Neural crest cell (in vitro differentiated cells): ENCODE measurements at places on chromosomes 12 and 14. TPM values are rescaled to one million over a fixed set of nuclear protein-coding genes. Genes with fewer than 3 reads are reported as not detected.
A peak's percentile ranks its signal among the peaks of the same experiment; 100 is the strongest.

DNA sequence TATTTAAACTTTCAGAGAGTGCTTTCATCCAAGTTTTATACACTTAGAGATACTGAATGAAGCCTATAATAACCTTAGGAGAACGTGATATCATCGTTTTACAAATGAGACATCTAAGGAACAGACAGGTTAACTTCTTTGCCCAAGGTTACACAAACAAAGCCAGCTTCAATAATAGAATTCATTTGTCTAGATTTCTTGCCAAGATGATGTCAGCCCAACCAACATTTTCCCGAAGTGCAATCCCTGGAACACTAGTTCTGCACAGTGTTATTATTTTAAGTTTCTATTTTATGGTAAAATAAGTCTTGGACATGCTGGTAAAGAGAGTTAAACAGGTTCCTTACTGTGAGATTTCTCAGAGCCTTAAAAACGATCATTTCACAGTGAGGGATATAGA is 174.6 kb downstream of the SLC25A21 start:
- no peak overlapping the region for H3K27ac ChIP-seq
- H3K4me1 ChIP-seq, result no peaks in the 10 kb centered on the region
- no peaks in the 10 kb centered on the region for H3K27me3 ChIP-seq
- H3K36me3 ChIP-seq, result no peaks in the 10 kb centered on the region

Gene SLC17A8
- not detected in 2 replicates for total RNA-seq

Gene EML5
- total RNA-seq, result 1.3 TPM in 2 replicates

GRCh38 chr14:76705214-76705613 is 56.1 kb upstream of the VASH1 start:
- DNase-seq, result no peak
- no peaks in the 10 kb centered on the region for H3K36me3 ChIP-seq
- peaks cover 8% of the 10 kb centered on the region for H3K4me1 ChIP-seq
- H3K4me3 ChIP-seq, result no peak overlapping the region

Gene TRAF3
- 25.8 and 29.4 TPM in 2 replicates for total RNA-seq

Gene KRT6A
- total RNA-seq, result not detected in 2 replicates

DNA sequence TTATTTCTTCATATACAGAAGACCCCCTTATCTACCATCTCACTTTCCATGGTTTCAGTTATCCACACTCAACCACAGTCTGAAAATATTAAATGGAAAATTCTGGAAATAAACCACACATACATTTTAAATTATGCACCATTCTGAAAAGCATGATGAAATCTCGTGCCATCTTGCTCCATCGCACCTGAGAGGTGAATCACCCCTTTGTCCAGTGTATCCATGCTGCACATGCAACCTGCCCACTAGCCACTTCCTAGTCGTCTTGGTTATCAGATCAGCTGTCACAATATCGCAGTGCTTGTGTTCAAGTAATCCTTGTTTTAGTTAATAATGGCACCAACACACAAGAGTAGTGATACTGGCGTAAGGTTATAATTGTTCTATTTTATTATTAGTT is 145.7 kb downstream of the C12orf42 start:
- peaks cover 7% of the 10 kb centered on the region for H3K27me3 ChIP-seq
- H3K4me3 ChIP-seq, result no peak overlapping the region
- DNase-seq, result no peak
- H3K27ac ChIP-seq, result no peak overlapping the region
- no peaks in the 10 kb centered on the region for H3K36me3 ChIP-seq
- H3K4me1 ChIP-seq, result peaks cover 15% of the 10 kb centered on the region

Gene TDP1
- 54.3 and 62.8 TPM in 2 replicates for total RNA-seq

- H3K27ac ChIP-seq, result no peak overlapping the region
- no peak overlapping the region for H3K4me3 ChIP-seq
- H3K36me3 ChIP-seq, result no peaks in the 10 kb centered on the region
- no peaks in the 10 kb centered on the region for H3K27me3 ChIP-seq
- DNase-seq, result no peak
These were observed 454.2 kb downstream of the DPF3 start for GRCh38 chr14:72439707-72440106.

- DNase-seq, result no peak
- no peaks in the 10 kb centered on the region for H3K27me3 ChIP-seq
- H3K4me3 ChIP-seq, result no peak overlapping the region
- H3K4me1 ChIP-seq, result no peaks in the 10 kb centered on the region
These were observed 21.8 kb downstream of the GOLGA3 start for GRCh38 chr12:132806857-132807256.

Gene POTEG
- total RNA-seq, result not detected in 2 replicates

DNA sequence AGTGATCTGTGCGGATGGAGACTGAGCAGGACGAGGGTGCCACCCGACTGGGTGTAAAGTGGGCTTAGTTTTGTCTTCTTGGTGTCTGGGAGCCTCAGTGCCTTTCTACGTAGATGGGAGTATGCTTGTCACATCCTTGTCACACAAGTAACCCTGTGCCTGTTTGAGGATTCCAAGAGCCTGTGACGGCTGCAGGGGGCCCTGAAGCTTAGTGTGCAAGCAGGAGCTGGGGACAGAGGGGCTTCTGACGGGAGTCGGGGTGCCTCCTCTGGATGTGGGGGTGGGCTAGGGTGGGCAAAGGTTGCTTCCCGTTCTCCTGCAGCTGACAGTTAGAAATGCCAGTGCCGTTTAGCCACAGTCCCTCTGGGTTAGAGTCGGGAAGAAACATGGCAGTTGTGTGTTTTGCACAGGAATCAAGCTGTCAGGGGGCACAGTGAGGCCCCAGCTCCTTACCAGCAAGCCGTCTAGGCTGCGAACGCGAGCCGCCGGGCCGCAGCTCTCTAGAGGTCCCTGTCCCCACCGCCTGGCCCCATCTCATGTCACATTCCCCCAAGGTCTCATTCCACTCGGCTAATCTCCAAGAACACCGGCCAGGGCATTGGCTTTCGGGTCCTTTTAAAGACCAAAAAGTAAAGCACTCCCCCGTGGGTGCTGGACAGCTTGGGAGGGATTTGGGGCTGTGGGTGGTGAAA is 7.0 kb downstream of the RTL1 start:
- no peaks in the 10 kb centered on the region for H3K36me3 ChIP-seq
- peaks cover 16% of the 10 kb centered on the region for H3K27me3 ChIP-seq
- H3K27ac ChIP-seq, result peak overlapping the region; percentile 19
- H3K4me3 ChIP-seq, result no peak overlapping the region
- H3K4me1 ChIP-seq, result peaks cover 57% of the 10 kb centered on the region

DNA sequence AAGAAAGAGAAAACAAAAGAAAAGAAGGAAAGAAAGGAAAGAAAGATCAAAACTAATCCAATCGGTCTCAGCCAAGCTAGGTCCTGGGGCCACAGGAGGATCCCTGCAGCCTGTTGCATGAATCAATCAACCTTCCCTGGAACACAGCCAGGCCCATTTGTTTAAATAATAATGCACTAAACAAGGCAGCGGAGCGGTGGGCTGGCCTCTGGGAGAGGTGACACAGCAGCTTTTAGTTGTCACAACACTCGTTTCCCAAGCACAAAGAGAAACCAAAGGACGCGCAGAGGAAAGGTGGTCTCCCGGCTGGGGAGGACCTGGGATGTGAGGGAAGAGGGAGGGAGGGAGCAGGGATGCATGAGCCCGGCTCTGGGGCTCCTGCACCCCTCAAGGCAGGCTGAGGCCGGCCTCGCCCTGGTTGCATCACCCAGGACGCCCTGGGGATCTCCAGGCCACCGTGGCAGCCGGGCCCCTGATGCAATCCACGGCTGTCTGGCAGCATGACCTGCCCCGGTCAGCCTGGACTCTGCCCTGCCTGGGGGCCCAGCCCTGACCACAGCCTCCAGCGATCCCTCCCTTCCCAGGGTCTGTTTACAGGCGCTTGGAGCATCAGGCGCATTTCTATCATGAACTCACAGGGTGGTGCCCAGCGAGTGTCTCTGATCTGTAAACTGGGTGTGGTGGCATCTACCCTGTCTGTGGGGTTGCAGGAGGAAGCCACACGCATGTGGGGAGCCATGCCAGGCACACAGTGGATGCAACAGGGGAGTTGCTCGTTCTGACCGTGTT is 32.5 kb downstream of the MMP17 start:
- DNase-seq, result no peak
- peaks cover 57% of the 10 kb centered on the region for H3K4me1 ChIP-seq
- peak overlapping the region; percentile 86 for H3K27ac ChIP-seq
- H3K36me3 ChIP-seq, result no peaks in the 10 kb centered on the region

DNA sequence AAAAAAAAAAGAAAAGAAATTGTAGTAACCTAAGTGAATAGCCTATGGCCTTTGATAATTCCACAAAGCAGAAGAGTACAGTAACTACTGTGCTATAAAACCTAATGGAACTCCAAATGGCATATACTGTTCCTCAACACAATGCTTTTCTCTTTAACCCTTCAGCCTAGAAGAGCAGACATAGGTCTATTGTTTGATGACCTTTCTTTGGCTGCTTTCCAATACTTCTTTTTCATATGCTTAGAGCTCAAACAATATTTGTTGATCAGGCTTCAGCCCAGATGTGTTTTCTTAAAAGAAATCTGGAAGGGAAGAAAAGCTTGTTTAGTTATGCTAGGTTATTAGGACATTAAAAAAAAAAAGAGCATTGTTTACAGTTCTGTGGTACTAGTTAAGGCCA is 116.4 kb downstream of the NTN4 start:
- no peak overlapping the region for H3K4me3 ChIP-seq
- H3K27ac ChIP-seq, result no peak overlapping the region
- no peaks in the 10 kb centered on the region for H3K4me1 ChIP-seq
- DNase-seq, result no peak

GRCh38 chr14:100077441-100077840 is 12.2 kb downstream of the EVL start:
- no peaks in the 10 kb centered on the region for H3K36me3 ChIP-seq
- no peak for DNase-seq
- no peak overlapping the region for H3K4me3 ChIP-seq
- H3K4me1 ChIP-seq, result peaks cover 53% of the 10 kb centered on the region

DNA sequence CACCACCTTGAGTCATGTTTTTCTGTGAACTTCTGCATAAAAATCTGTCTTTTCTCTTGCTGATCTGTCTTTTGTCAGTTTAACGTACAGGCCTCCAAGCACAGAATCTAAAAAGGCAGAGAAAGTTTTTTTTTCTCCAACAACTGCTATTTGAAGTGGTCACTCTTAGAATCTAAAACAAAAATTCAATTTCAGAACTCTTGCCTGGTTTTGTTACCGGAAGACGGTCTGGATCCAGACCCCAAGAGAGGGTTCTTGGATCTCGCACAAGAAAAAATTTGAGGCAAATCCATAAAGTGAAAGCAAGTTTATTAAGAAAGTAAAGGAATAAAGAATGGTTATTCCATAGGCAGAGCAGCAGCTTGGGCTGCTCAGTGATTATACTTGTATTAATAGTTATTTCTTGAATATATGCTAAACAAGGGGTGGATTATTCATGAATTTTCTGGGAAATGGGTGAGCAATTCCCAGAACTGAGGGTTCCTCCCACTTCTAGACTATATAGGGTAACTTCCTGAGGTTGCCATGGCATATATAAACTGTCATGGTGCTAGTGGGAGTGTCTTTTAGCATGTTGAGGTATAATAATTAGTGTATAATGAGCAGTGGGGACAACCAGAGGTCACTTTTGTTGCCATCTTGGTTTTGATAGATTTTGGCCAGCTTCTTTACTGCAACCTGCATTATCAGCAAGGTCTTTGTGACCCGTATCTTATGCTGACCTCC is 150.0 kb upstream of the PLEKHA5 start:
- H3K27ac ChIP-seq, result no peak overlapping the region
- H3K27me3 ChIP-seq, result no peaks in the 10 kb centered on the region
- no peaks in the 10 kb centered on the region for H3K4me1 ChIP-seq
- no peak for DNase-seq
- no peak overlapping the region for H3K4me3 ChIP-seq
- H3K36me3 ChIP-seq, result peaks cover 15% of the 10 kb centered on the region

Gene RGS6
- 2.8 TPM in 2 replicates for total RNA-seq

Gene KIF5A
- total RNA-seq, result 16.9 and 20.8 TPM in 2 replicates

Gene CCDC38
- 0.18 TPM in 1 of 2 replicates, not detected in the other for total RNA-seq

Gene COCH
- total RNA-seq, result 16.8 and 16.9 TPM in 2 replicates

Gene TMEM132C
- total RNA-seq, result 10.6 and 10.9 TPM in 2 replicates

DNA sequence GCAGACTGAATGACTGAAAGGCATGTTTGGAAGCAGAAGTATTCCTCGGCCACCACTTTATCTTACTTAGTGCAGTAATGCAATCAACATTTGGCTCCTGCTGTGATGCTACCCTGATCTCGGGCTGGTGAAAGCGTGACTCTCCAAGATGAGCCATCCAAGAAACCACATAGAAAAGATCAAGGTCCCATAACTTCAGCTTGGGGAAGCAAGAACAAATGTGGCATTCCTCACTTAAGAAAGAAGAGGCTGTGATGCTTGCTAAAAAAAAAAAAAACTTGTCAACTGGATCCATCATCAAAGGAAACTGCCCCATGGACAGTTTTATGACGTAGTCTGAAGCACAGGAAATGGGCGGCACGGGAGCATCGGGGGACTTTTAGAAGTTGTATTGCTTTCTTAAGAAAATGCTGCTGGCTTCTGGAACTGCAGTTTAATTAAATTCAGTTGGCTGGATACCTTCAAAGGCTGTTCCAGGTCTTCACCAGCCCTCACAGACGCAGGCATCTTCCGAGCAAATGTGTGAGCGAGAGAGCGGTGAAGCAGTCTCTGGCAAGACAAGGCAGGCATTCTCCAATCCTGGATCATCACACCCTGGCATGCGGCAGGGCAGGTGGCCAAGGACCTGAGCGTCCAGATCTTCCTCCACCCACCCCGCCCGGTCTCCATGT is 38.2 kb upstream of the MAP1LC3B2 start:
- DNase-seq, result no peak
- H3K27ac ChIP-seq, result no peak overlapping the region
- H3K27me3 ChIP-seq, result peaks cover 20% of the 10 kb centered on the region
- H3K4me1 ChIP-seq, result peaks cover 28% of the 10 kb centered on the region

Gene GPR84
- not detected in 2 replicates for total RNA-seq

Gene RD3L
- total RNA-seq, result not detected in 2 replicates

DNA sequence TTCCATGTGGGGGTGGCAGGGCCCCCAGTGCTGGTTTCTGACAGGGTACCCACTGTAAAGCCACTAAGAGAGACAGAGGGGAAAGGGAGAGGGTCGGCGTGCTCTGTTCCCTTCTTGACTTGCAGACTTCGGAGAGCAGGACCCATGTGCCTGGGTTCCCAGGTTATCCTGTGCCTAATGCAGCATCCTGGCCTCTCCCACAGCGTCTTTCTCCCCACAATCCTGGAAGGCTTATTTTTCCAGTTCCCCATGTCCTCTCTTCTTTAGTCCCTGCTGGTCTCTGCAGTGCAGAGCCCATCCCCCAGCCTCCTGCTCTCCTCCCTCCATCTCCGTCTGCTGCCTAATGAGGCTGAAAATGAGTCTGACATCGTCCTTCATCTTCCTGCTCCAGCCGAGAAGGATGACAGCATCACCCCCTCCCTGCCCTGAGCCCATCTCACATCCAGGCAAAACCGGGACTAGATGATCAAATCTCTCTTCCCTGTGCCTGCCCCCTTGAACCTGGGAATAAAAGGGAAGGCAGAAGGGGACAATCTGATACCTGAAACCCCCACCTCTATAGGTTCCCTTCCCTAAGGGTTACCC is 15.1 kb downstream of the CALCOCO1 start:
- peak overlapping the region; percentile 59 for H3K27ac ChIP-seq
- no peaks in the 10 kb centered on the region for H3K36me3 ChIP-seq
- no peak for DNase-seq
- no peak overlapping the region for H3K4me3 ChIP-seq
- peaks cover 10% of the 10 kb centered on the region for H3K4me1 ChIP-seq
